ENCODE measurements at places on chromosomes 3 and 15.

GRCh38 chr3:49689046-49689907 lies at the start of the genes MST1 and RNF123:
MST1 (minus strand) TSS chr3:49689474; CDS start chr3:49688691, 783 bp downstream.
RNF123 (plus strand) TSS chr3:49689557; CDS start chr3:49691166, 1,609 bp downstream.
- DNase-seq = no peak

DNA sequence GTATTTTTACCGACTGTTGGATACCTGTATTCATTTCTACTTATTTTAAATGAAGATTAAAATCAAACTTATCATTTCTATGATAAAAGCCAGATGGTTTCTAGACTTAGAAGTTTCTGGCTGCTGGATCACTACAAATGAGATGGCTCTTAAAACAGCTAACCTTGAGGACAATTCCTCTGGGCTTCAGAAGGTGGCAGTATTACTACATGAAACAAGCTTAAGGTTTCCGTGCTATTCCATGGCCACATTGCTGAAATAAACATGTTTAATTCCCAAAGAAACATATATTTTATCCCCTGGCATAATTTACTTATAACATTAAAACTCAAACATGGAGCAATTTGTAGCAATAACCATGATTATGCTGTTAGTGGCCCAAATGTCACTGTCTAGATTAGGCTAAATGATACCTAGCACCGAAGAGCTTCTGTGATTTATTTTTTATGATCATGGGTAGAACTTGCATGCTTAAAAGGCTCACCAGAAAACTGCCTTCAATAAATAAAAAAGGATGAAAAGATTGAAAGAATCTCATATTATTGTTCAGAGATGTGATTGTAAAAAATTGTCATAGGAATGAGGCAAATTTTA lies 204.0 kb upstream of the NANOGP8 start:
- DNase-seq = no peak

GRCh38 chr3:126447456-126448106 lies 28.1 kb downstream of the ZXDC start:
- no peak for DNase-seq

DNA sequence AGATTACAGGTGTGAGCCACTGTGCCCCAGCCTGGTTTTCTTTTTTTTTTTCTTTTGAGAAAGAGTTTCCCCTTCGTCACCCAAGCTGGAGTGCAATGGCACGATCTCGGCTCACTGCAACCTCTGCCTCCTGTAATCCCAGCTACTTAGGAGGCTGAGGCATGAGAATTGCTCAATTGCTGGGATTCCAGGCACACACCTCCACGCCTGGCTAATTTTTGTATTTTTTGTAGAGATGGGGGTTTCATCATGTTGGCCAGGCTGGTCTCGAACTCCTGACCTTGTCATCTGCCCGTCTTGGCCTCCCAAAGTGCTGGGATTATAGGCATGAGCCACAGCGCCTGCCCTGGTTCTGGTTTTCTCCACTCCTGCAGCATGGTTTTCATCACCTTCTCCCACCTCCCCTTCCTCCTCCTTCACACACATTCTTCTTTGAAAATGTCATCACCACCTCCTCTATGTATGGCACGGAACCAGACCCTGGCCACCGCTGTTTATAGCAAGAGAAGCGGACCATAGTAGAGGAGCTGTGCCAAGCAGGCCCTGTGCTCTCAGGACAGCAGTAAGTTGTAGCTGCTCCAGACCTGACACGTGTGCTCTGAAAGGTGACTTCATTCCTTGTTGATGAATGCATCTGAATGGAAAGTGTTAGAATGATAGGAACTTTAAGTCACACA lies 14.6 kb upstream of the AHSG start:
- no peak for DNase-seq

DNA sequence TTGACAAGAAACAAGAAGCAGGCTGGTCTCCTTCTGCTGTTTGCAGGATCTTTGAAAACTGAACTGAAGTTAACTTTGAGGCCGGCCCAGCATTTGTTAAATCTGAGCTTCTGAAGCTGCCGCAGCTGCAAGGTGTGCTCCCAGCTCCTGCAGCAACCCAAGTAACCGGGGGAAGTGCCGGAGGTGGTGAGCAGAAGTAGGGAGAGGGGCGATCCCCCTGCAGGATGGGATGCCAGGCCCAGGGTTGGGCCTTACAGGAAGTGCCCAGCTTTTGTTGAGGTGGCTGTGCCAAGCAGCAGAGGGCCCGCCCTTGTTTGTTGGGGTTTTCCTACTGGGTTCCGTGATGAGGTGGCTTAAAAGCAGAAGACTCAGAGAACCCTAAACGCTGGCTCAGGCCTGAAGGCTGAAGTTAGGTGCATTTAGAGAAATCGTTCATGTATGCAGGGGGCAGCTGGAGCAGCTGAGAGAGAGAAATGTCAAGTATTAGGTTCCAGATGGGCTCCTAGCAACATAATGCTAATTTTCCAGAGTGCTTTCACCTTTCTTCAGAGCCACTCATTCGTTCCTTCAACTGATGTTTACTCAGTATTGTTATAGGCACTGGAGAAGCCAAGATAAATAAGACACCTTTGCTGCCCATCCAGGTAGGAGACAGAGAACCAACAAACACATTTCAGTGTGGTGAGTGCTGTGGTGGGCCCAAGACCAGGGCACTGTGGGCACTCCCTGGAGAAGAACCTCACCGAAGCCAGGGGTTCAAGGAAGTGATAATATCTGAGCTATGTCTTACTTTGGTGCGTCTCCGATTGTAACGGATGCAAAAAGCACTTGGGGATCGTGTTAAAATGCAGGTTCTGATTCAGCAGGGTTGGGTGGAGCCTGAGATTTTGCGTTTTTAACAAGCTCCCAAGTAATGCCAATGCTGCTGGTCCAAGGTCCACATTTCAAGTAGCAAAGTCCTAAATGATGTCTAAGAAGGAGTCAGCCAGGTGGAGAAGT lies 42.2 kb upstream of the PLCL2 start:
- DNase-seq = peak; percentile 51

- DNase-seq = no peak
Measured at GRCh38 chr15:99671926-99672635, 61.2 kb downstream of the LYSMD4 start.

DNA sequence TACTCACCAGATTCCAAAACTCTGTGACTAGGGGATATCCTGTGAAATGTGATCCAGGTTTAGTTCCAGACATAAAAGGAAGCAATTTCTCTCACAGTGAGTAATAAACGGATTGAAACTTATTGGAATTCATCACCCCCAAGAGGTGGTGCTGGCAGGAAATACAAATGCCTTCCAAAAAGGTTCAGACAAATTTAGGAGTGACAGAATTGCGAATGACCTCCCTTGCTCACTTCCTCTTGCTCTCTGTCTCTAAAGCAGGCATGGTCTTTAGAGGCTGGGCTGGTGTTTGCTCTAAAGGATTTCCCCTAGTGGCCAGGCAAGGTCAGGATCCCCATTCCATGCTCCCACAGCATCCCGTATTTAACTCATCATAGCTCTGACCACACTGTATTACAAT lies 449.4 kb upstream of the PPP2R3A start:
- no peak for DNase-seq

- no peak for DNase-seq
Measured at GRCh38 chr3:115324056-115324455, 177.0 kb upstream of the ZBTB20 start.

- DNase-seq = no peak
Measured at GRCh38 chr3:164144824-164145223, 933.5 kb downstream of the SI start.

DNA sequence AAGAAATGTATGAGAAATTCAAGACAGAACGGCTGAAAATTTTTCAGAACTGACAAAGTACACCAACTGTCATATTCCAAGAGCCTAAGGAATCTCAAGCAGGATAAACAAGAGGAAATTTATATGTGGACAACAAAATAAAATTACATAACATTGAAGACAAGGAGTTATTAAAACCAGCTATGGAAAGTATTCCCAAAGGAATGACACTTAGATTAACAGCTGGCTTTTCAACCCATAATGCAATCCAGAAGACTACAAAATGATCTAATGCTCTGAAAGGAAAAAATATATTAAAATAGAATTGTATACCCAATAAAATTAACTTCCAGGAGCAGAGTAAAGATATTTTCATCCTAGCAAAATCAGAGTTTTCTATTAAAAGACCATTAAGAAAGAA lies 132.2 kb upstream of the BNIP2 start:
- DNase-seq = no peak

All from NCI-H1105 (cell line).